ENCODE measurements at places on chromosomes 3 and 15.

- no peak for DNase-seq
Measured at GRCh38 chr3:17356585-17356984, 385.8 kb downstream of the TBC1D5 start.

- no peak for DNase-seq
Measured at GRCh38 chr3:152360302-152360701, 91.6 kb downstream of the MBNL1 start.

DNA sequence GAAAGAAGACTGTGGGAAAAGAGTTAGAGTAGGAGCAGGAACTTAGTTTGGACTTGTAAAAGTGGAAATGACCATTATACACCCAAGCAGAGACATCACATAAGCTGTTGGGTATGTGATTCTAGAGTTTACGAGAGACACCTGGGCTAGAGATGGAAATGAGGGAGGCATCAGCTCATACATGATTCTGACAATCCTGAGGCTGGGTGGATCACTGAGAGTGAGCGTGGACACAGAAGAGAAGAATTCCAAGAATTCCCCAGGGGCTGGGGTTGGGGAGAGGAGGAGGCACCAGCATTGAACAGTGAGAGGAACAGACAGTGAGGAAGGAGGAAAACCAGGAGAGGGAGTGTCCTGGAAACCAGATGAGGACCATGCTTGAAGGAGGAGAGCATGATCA, 113.5 kb downstream of the KCNAB1 start:
- DNase-seq, result no peak

- no peak for DNase-seq
Measured at GRCh38 chr3:124831628-124832199, 55.5 kb downstream of the ITGB5 start.

GRCh38 chr3:57587905-57588304, 9.2 kb downstream of the ARF4 start:
- DNase-seq, result no peak

GRCh38 chr3:35965908-35966307, 326.6 kb downstream of the ARPP21 start:
- DNase-seq, result peak; percentile 1

GRCh38 chr3:16824081-16824696, 60.6 kb upstream of the PLCL2 start:
- no peak for DNase-seq

DNA sequence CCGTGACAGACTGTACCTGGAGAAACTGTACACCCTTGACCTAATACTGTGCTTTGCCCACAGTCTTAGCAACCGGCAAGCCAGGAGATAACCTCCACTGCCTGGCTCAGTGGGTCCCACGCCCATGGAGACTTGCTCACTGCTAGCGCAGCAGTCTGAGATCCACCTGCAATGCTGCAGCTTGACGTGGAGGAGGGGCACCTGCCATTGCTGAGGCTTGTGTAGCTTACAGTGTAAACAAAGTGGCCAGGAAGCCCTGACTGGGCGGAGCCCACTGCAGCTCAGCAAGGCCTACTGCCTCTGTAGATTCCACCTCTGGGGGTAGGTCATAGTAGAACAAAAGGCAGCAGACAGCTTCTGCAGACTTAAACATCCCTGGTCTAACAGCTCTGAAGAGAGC, 189.3 kb downstream of the EDEM1 start:
- no peak for DNase-seq

- no peak for DNase-seq
Measured at GRCh38 chr3:16936233-16936632, 51.5 kb downstream of the PLCL2 start.

DNA sequence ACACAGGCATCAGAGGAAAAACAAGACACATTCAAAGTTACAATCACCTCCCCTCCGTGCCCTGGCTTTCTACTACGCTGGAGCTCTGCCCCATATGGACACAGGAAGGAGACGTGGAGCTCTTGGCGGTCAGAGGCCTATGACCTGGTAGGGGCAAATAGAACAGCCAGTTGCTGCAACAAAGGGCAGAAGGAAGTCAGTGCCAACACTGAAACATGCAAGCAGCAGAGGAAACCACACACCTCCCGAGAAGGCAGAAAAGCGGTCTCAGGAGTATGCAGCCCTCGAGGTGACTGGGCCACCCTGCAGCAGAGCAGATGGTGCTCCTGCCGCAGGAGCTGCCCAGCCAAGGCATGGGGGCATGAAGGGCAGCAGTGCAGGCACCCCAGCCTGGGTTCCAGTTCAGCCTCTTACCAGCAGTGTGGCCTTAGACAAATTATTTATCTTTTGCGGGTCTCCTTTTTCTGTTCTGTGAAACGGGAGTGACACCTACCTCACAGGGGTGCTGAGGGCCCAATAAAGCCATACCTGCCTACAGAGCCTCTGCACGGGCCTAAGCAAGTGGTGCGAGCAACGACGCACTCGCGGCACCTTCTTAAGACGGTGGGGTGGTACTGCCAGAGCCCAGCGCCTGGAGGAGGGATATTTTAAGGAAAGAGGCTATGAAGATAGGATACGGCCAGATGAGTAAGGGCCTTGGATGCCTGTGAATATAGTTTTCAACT, 8.6 kb downstream of the ZXDC start:
- DNase-seq, result no peak

Measured in GM19239 (cell line).